Heart right ventricle (tissue), 16 donors: ENCODE measurements at places on chromosomes 6 and 20.

DNA sequence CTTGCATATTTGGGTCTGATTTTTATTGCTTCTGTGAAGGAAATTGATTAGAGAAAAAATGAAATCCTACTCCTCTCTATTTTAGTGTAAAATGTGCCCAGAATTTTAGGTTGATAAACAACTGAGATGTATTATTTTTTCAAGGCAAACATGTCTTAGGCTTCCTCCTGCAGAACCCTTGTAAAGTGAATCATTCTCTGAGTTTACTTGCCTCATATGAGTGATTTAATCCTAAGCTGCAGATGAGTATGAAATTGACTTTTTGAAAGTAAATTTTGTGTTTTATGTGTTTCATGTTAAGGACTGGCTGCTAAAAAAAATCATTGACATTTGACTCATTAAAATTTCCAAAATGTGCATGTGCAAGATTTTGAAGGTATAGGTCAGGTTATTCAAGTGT is 138.5 kb upstream of the PHACTR1 start:
- DNase-seq = no peak

GRCh38 chr20:51554538-51555165 is 12.1 kb upstream of the NFATC2 start:
- DNase-seq = no peak

GRCh38 chr6:36577301-36577700 is 16.9 kb upstream of the SRSF3 start:
- no peak for DNase-seq

DNA sequence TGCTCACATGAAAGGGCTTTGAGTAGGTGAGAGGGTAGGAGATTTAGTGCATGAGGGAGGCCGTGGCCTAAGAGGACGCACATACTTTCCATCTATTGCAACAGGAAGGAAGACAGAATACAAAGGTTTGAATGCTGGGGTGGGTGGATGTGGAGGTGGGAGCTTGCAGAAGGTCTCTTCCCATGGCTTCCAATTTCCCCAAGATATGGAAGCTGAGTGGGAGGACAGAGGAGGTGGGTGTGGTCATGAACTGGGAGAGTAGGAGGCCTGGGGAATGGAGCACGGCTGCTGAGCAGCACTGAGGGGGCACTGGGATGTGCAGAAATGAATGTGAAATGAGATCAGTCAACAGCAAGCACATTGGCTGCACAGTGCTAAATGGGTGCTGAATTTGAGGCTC is 70.3 kb downstream of the SCML4 start:
- DNase-seq = no peak

DNA sequence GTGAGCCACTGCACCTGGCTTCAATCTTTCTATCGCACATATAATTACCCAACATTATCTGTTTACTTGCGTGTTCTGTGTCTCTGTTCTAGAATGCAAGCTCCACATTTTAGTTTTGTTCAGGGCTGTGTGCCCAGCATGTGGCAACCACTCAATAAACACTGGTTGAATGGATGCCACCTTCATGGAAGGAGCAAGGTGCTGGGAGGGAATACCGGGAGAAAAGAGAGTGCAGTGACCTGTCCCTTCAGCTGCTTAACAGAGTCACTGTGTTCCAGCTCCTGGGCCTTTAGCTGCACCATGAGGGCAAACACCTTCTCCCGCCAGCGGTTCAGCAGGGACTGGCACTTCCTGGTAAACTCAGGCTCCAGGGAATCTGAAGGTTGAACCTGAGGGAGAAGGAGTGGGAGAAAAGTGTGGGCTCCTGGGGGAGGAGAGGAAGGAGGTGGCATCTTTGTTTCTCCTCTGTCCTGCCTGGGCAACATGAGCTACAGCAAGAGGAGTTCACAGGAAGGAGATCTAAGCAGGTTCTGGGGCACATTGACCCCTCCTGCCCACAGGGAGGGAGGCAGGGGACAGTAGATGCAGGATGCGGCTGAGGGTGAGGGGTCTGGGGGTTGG is 7.7 kb downstream of the CCHCR1 start:
- no peak for DNase-seq

GRCh38 chr6:12324748-12325147 is 34.6 kb downstream of the EDN1 start:
- DNase-seq = no peak

DNA sequence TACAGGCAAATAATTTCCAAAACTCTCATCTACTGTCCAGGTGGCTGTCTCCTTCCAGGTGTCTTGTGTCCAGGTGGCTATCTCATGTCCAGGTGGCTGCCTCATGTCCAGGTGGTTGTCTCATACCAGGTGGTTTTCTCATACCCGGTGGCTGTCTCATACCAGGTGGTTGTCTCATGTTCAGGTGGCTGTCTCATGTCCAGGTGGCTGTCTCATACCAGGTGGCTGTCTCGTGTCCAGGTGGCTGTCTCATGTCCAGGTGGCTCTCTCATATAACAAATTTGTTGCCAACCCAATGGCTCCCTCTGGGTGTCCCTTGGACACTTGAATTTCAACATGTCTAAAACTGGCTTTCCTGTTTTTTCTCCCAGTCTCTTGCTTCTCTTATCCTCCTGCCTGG is 14.3 kb upstream of the SLC22A3 start:
- DNase-seq = no peak

DNA sequence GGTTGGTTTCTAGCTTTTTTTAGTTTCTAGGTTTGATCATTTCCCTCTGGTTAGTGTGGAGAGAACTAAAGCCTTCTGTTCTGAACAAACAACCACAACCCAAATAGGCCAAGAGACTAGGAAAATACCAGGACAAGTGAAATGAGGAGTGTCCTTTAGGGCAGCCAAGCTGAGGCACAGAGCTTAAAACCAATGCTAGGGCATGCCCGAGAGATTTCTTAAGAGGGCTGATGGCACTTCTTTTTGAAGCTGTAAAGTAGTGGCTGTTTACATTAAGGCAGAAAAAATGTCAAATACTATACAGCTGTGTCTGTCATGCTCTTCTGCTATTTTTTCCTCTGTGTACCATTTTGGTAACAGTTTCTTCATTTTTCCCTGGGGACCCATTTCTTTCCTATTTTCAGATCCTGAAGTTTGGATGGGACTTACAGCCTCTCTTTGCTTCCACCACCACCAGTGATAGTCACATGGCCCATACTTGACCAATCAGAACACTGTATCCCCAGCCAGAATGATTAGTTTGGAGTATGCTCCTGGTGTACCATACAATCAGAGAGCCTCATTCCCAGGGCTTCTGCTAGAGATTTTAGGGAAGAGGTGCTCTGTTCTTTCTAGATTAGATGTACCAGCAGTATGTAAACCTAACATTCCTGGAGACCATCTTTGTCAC is 154.4 kb downstream of the BMP2 start:
- no peak for DNase-seq

DNA sequence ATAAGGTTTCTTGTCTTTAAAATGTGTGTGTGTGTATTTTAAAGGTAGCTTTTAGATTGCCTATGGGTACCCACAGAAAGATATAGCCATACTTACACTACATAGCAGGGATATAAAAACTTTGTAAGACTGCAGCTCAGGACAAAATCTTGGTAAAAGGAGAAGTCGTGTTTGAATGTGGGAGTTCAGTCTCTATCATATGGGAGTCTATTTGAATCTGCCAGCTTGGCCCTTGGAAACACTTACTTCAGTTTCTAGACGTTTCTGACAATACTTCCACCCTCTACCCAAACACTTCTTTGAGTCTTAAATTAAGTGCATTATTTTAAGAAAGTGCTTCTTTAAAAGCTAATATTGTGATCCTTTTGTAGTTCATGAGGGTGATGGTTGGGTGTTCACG is 155.7 kb downstream of the CARMIL1 start:
- DNase-seq = no peak

GRCh38 chr6:6915219-6915618 is 192.5 kb upstream of the RREB1 start:
- DNase-seq = no peak

DNA sequence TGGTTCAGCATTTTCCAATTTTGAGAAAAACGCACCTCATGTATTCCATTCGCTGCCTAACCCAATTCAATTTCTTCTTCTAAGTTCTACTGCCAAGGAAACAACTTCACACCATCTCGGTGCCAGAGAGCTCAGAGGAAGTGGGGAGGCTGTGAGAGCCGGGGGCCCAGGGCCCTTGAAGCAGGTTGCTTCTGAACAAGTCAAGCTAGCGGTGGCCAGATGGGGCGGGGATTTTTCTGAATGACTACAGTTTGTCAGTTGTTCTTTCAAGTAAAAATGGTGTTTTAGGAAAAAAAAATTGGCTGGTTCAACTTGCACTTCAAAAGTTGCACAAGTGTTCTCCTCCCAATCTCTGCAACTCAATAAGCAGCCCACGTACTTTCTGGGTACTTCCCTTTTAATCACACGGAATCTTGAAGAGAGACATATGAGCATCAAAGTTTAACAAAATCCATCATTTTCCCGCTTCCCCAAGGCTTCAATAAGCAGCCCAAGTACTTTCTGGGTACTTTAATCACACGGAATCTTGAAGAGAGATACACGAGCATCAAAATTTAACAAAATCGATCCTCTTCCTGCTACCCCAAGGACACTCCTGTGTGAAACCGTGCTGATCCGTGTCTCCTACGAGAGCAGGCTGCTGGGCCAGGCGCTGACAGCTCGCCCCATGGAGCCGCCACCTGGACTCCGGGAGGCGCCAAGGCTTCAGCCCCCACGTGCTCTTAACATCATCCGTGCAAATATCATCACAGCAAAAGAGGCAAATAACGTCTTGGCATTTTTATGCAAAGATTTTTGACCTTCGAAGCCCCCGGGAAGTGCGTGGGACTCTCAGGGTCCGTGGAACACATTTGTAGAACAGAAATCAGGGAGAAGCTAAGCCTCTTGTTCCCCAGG is 186.7 kb upstream of the PDE10A start:
- DNase-seq = no peak

DNA sequence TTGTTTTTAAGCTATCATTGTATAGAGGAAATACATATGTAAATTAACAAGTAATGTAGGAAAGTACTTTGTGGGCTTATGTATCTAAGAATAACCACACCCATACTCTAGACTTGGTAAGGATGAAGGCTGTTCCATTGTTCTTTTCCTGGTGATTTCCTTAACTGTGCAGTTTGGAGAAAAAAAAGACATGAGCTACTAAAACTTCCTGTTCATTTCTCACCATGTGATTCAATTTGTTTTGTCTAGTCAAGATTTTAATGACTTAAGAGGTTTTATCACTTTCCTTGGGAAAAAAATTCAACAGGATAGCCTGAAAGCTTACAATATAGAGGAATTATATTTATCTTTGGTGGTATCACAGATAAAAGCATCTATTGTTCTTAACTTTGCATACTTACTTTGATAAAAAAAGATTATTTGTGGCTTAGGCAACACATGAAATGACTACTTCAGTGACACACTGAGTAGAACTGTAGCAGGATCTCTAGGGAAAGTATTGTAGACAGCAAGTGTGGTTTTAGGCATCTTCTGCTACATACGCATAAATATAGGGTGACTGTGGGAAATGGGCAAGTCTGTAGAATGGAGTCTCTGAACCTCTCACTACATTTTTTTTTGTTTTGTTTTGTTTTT is 80.3 kb downstream of the GJA1 start:
- no peak for DNase-seq

DNA sequence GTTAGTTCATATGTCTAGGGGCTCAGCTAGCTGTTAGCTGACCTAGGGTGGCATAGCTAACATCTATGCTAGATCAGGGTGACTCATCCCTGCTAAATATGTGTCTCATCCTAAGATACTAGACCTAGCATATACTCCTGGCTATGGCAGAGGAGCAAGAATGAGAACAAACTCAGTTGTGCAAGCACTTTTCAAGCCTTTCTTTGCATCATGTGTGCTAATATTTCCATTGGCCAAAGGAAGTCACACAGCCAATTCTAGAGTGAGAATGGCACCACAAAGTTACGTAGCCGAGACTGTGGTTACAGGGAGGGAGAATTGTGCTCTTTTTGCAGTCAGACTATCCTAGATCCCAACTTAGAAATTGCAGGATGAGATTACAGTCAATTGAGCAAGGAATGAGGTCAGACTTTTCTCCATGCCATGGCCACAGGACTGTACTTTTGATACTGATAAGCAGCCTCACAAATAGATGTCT is 78.7 kb downstream of the PLCB4 start:
- no peak for DNase-seq

DNA sequence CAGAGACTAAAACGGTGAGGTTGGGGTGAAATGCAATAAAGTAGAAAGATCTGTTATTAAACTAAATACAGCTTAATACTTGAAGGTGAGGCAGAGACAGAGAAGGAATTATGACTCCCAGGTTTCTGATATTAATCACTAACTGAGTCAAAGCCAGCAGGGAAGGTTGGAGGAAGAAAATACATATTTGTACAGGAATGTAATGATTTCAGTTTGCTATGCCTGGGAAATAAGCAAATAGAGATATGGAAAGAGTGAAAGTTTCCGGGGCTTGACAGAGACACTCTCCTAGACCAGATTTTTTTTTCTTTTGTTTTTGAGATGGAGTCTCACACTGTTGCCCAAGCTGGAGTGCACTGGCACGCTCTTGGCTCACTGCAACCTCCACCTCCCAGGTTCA is 76.8 kb downstream of the PTPRK start:
- no peak for DNase-seq

DNA sequence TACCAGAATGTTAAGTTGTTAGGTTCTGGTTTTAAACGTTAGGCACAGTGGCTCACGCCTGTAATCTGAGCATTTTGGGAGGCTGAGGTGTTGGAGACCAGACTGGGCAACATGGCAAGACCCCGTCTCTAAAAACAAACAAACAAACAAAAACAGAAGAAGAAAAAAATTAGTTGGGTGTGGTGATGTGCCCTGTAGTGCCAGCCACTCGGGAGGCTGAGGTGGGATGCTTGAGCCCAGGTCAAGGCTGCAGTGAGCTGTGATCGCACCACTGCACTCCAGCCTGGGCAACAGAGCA is 19.4 kb downstream of the NOL4L start:
- DNase-seq = no peak

- DNase-seq = no peak
Observed at GRCh38 chr6:41942067-41942851, 651 bp upstream of the CCND3 start.

DNA sequence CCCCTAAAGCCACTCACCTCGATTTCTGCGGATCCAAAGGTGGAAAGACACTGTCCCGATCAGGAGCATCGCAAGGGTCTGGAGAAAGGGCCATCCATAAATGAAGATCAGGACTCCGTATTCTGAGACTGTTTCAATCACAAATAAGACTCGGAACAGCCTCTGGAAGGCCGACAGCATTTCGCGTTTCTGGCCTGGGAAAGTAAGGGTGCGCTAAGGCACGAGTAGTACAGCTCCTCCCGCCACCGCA is 44.6 kb downstream of the DPPA5 start:
- DNase-seq = no peak

- no peak for DNase-seq
Observed at GRCh38 chr20:20223981-20224380, 143.9 kb upstream of the INSM1 start.

GRCh38 chr20:54038961-54039360 is 31.4 kb downstream of the BCAS1 start:
- no peak for DNase-seq

DNA sequence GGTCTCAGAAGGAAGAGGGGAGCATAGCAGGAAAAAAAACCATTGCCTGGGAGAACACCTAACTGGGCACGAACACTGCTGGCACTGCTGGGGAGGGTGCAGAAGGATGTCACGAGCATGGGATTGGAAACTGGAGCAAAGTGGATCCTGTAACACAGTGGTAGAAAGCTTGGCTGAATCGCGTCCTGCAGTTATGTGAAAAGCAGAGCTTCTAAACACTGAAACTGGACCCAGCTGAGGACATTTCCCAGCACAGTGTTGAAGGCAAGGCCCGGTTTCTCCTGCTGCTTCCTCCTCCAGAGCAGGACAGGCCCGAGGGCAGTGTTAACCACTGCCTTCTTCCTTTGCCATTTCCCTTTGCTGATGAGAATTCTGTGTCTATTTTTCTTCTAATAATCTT is 6.7 kb downstream of the APMAP start:
- no peak for DNase-seq

- no peak for DNase-seq
Observed at GRCh38 chr20:33438481-33438880, 5.1 kb downstream of the SNTA1 start.
